ENCODE measurements at places on chromosomes 11 and 22. TPM values are rescaled to one million over a fixed set of nuclear protein-coding genes. Genes with fewer than 3 reads are reported as not detected.

CASP5 gene
- not detected for total RNA-seq

PRR33 gene
- total RNA-seq, result 0.12 TPM

OR52H1 gene
- not detected for total RNA-seq

SCARF2 gene
- 0.30 TPM for total RNA-seq

AASDHPPT gene
- 37.1 TPM for total RNA-seq

CRYBB3 gene
- not detected for total RNA-seq

CD3E gene
- total RNA-seq, result 415 TPM

RPUSD4 gene
- total RNA-seq, result 34.7 TPM

DDI1 gene
- not detected for total RNA-seq
